Stimulated activated CD8-positive, alpha-beta memory T cell treated with anti-CD3 and anti-CD28 coated beads, Interleukin-2, amount 100 ng/mL, for 1 hour (primary cell): ENCODE measurements at places on chromosomes 12 and 14.

DNA sequence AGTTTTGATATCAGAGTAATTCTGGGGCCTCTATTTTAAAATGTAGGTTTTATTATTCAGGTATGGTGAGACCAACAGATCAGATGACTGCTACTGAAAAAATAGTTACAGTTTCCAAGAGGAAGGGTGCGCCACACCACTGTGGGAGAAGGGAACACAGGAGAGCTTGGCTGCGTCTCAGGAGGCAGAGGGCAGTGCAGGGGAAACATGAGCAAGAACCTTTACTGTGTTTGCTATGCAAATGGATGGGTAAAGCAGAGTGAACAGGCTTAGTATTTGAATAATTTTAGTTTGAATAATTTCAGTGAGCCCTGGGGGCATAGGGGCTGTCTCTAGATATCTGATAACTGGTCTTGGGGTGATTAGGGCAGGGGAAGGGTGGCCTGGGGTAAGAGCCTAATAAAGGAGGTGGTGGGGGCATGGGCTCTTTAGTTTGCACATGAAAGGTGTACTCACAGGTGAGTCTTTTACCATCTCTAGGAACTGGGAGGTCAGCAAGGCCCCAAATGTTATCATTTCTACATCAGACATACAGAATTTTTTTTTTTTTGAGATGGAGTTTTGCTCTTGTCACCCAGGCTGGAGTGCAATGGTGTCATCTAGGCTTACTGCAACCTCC, 196.8 kb upstream of the NEDD1 start:
- no peak for DNase-seq

DNA sequence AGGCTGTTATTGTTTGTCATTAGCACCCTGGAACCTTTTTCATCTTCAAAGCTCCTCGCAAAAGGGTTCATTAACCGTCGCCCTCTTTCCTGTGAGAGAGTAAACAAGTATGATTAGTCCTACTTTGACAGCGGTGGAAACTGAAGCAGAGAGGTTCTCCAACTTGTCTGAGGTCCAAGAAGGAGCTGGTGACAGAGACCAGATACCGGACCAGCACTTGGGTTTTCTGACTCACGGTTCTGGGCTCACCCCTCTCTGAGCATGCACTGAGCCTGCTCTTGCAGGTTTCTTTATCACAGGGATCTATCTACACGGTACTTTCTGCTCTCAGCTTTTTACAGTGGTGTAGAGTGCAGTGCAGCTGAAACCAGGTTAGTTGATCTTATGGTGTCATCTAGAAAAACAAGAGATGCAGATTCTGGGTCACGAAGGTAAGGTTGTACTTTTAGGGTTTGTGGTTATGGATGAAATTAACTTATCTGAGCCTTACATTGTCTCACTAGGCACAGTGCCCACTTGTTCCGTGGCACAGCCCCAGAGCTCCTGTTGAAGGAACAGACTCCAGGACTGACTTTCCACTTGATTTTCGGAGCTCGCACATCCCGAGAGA, 62.1 kb downstream of the PPP2R5C start:
- DNase-seq, result peak; percentile 56

DNA sequence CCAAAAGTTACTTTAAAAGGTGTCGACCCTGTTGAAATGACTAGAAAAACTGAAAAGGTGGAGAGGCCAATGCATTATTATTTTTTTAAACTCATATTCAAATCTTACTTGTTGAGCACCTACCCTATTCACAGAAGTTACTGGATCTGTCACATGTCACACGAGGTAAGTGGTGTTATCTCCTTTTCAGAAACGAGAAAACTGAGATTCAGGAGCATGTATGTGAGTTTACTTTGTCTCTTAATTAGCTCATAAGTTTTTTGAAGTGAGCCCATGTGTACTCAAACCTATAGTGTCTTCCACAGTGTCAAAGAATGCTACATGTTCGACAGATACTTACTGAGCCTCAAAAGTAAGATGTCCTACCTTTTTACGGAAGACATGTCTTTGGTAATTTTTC, 81.8 kb upstream of the EGLN3 start:
- DNase-seq, result no peak

DNA sequence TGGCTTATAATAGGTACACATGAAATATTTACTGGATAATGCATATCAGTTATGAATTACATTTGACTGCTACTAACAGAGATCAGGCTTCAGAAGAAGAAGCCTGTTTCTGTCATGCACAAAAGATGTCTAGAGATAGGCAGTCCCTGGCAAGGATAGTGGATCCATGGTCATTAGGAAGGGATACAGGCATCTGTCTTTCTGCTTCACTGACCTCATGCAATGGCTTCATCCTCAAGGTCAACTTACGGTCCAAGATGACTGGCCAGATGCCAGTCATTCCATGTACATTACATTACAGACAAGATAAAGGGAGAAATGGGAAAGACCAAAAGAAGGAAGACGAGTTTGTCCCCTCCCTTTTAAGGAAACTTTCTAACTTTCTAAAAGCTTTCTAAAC, 94.0 kb downstream of the NUAK1 start:
- DNase-seq, result no peak

- peak; percentile 56 for DNase-seq
Observed at GRCh38 chr12:55072083-55072482, 52.3 kb downstream of the NEUROD4 start.

GRCh38 chr14:63504648-63505047, 38.5 kb downstream of the PPP2R5E start:
- DNase-seq, result no peak

- peak; percentile 3 for DNase-seq
Observed at GRCh38 chr12:2583091-2583497, 211.7 kb upstream of the FKBP4 start.
